ENCODE measurements at places on chromosomes 3 and 15.

DNA sequence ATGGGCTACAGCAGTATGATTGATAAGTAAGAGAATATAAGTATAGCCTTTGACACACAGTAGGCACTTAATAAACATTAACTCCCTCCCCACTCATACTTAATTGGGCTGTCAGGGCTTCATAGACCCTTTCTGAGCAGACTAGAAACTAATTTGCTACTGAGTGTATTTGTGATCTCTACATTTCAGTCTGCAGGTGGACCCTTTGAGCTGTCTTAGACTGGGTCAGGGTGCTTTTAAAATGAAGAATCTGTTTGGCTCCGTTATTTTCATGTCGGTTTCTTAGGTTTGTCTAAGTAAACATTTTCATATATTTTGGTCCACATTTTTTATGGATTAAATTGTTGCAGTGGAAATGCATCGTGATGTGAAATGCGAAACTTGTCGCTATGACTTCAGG, 50.3 kb upstream of the SELENOK start:
- no peak for DNase-seq

DNA sequence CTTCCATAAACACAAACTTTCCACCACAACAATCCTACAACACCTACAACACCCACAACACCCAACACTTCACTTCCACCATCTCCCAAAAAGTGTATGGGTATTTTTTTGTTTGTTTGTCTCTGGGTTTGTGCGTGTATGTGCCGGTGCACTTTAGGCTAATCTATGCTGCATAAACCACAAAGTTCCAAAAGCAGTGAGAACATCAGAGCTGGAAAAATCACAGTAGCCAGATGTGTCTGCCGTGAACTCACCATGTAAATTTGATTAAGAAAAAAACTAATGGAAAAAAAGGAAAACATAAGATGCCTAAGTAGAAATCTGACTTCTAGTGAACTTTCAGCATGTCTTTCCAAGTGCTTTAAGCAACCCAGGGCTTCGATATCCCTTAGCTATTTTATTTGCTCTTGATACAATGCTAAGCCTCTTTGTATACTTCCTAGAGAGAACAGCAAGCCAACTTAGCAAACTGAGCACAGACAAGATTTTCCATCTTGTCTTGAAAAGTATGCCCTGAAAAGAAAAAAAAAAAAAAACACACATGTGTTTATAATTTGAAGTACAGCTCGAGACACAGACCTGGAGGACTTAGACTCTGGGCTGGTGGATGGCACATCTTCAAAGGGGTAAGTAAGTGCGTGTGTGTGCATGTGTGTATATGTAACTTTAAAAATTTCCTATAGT, 91.4 kb downstream of the WWTR1 start:
- no peak for DNase-seq

GRCh38 chr15:81254277-81254915, 57.7 kb downstream of the IL16 start:
- no peak for DNase-seq

DNA sequence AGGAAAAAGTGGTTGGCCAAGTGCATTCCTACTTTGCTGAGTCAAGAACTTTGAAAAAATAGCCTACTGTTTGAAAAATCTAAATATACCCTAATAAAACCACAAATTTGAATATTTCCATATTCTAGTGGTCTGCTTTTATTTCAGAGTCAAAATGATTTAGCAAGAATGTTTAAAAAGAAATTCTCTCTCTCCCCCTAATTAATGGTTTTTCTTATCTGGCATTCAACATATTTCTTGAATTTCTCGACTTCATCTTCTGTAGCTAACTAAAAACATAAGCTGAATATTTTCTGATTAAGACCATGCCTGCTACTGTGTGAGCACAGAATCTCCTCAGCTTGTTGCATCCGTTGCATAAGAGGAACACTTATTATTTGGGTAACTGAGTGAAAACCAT, 563.5 kb upstream of the TBL1XR1 start:
- DNase-seq = no peak

DNA sequence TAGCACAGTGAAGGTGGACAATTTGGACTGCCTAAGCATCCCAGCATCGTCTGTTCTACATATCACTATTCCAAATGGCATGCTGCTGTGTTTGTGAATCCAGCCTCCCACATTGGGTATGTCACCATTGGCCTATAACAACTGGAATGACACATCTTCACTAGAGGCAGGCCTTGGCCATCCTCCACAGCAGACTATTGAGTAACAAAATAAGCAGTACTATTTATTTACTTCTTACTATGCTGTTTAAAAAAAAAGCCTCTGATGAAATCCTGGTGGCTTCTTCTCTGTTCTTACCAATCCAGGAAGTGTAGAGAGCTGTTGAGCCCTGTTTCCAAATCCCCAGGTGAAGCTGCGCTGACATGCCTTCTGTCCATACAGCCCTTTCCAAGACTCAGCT, 30.6 kb upstream of the CERS3 start:
- no peak for DNase-seq

- no peak for DNase-seq
These were observed 246.4 kb downstream of the ZNF621 start for GRCh38 chr3:40771112-40771511.

DNA sequence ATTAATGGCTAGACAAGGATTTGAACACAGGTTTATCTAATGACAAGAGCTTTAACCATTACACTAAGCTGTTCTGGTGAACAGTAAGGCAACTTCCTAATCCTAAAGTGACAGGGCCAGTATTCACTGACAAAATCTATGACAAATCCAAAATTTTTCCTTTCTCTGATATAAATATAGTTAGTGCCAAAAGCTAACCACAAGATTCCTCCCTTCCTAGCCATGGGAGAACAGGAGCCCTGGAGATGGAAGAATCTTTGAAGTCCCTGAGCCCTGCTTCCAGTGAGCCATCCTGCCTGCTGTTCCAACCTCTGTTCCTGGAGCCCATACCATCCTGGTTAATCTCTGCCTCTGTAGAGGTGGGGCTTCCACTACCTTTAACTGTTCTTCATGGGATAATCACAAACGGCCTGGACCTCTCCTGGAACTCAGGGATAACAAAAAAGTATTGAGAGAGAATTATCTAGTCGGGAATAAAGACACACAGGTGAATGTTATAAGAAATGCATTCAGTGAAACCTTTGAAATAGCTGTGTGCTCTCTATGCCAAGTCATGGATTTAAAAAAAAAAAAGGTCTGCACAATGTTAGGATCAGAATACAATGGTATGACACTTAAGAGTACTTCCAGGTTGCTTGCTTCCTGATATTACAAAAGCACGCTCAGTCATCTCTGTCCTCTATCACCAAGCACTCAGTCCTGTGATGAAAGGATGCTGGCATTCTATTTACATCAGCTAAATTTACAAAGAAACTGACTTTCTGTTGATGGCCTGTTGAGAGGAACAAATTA, 235.8 kb downstream of the SUCLG2 start:
- no peak for DNase-seq

GRCh38 chr15:52733696-52734255, 54.6 kb upstream of the ATOSA start:
- DNase-seq = no peak

DNA sequence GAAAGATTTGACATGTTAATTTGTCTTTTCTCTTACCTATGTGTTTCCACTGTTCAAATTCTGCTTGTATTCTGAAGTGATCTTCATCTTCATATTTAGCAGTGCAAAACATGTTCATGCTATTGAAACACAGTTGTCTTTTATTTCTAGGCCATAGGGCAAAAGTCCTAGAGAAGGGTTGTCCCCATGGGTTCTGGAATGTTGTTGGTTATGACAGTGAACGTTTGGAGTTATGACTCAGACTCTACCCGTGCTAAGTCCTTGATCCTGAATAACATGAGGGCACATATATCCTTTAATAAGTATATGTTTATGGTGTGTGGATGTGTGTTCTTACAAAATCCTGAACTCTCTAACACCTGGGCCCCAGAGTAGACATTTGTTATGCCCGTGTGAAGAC, 23.0 kb upstream of the ARPP21 start:
- no peak for DNase-seq

DNA sequence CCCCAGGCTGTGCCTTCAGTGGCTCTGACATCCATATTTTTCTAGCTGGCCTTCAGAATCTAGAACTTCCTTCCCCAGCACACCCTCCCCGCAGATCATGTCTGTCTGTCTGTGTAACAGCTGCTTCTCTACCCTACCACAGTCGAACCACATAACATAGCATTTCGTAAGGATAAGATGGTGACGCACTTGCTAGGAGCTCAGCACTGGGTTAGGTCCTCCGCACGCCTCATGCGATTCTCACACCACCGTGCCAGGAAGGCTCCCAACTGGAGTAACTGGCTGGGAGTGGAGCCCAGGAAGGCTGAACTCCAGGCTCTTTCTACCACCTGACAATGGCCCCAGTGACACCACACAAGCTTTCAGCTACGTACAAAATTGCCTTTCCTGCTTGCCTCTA, 168.6 kb downstream of the STT3B start:
- no peak for DNase-seq

DNA sequence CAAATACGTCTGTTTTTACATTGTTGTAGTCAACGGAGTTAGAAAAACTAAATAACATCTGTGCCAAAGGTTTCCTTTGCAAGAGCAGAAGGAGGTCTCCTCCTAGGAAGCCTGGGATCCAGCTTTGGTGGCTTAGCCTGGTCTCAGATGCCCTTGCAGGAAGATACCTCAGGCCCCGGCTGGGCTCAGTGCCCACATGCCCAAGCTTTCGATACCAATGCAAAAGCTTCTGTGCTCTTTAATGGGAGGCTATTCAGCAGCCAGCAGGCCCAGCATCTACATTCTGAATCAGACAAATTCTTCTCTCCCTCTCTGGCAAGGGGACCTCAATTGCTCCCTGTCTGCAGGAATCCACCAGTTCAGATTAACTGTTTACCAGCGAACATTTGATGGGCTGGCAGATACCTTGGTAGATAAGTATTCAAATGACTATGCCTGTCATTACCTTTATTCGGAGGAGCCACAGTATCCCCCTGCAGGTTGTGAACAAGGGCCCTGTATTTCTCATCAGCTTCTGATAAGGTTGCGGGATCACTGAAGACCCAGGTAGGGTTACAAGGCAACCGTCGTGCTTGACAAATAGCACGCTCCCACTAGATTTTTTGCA, 180.1 kb upstream of the KBTBD8 start:
- no peak for DNase-seq

DNA sequence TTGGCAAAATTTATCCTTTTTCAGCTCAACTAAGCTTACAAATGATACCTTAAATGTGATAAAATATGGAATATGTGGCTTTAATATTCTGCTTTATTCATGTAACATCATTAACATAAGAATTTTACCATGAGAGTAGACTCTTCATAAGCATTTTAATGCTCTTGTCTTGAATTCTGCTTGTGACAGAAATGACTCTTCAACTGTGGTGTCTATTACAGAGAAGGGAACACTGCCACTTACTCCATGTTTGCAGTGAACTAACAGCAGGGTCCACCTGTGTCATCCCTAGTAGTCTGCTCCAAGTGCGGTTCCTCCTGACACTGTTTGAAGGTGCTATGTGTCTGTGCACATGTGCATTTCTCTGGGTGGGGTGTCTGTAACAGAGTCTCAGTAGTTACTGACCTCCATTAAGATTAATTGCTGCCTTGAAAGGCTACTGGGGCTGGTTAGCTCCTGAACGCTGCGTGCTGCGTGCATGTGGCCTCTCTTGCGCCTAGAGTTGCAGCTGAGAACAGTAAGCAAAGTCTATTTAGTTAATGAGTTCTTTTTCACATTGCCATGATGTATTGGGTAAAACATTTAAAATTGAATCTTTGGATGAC, 8.3 kb downstream of the LSM3 start:
- DNase-seq = no peak

DNA sequence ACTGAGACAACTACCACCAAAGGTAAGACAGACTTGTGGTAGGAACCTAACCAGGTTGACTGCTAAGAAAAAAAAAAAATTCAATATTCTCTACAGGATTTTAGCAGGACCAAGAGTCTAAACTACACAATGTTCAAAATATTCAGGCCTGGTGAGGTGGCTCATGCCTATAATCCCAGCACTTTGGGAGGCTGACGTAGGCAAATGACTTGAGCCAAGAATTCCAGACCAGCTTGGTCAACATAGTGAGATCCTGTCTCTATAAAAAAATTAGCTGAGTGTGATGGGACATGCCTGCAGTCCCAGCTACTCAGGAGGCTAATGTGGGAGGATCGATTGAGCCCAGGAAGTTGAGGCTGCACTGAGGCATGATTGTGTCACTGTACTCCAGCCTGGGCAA, 341.6 kb upstream of the WNT5A start:
- DNase-seq = no peak

DNA sequence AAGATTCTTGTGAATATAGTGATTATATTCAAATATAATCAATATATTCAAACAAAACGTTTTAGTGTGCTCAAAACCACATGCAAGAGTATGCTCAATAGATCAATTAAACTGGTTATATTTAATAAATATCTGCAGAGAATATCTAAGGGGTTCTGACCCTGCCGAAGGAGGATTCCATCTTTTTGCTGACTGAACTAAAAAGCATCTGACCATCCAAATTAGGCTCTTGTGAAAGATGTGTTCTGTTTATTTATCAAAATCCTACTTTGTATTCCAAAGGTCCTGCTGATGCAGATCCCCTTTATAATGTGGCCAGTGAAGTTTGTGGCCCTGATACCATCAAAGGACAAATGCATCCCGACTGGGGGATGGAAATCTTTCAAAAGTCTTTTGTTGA, 41.8 kb upstream of the ARPIN start:
- no peak for DNase-seq

DNA sequence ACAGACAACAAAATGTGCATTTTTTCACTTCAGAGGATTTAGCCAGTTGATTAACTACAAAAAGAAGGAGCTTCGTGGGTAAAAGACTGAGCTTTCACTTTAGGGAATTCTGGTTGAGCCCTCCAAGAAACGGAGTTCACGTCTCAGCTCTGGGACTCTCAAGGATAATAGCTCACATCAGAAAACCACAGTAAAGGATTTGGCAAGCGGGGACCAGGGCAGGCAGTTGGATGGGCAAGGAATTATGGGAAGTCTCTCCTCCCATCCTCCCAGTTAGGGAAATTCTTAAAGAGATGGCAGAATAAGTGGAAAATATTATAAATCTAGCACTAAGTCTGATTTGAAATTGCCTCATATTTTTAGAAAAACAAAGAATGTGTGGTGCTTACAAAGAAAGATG, 188.3 kb upstream of the EOMES start:
- no peak for DNase-seq

GRCh38 chr15:38073178-38073946, 138.9 kb downstream of the TMCO5A start:
- DNase-seq = no peak

GRCh38 chr3:137131081-137131480, 173.3 kb downstream of the IL20RB start:
- DNase-seq = no peak

DNA sequence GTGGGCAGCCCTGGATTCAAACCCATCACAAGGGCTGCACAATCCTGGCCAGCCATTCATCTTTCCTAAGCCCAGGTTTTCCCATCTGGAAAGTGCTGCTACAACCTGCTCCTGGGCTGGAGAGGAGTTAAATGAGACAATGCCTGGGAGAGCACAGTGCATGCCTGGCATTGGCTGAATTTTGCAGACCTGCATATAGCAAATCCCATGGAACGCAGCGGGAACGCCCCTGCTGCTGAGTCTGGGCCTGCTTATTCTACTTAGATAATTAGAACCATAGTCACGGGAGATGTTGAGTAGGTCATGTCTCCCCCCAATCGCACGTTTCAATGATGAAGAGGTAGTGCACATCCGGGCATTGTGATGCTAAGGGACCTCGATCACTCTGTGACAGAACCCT, 46.6 kb downstream of the ABTB1 start:
- no peak for DNase-seq

- DNase-seq = no peak
These were observed 32.4 kb upstream of the MTMR10 start for GRCh38 chr15:31023841-31024240.
